ENCODE measurements at places on chromosomes 7 and 10.

DNA sequence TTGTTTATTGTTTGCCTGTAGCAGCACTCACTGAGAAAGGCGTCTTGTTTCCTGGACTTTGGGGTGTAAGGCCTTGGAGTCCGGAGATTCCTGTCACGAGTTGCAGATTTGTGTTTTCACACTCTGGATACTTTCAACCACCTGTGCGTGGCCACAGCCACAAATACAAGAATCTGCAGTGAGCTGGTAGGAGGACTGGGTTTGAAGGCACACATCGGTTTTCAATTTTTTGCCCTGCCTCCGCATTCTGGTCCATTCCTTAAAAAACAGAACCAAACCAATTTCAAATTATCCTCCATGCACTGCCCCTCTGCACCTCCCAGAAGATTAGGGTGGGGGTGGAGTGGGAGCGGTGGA is 619 bp downstream of the EXOC4 start:
- DNase-seq: peak; percentile 11

- peak; percentile 53 for DNase-seq
Observed at GRCh38 chr7:108189733-108190388, 59.7 kb upstream of the LAMB4 start.

DNA sequence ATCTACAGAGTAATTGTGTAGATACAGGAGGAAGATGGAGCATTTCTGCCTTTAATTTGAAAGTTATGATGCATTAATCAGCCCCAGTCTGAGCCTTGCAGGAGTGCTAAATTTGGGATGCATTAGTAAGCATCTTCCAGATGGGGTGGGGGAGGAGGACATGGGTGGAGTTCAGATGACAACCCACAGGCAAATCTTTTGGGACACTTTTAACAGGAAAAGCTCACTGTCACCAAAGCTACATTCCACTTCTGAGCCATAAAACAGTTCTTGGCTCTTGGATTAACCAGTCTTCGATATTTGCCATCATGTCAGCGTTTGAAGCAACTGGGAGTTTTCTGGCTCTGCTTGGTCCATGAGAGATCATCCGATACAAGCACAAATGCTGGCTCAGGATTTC is 121.1 kb downstream of the CXCL12 start:
- DNase-seq: no peak

- DNase-seq: no peak
Observed at GRCh38 chr10:130160775-130161174, 24.6 kb downstream of the GLRX3 start.

GRCh38 chr10:94006591-94007550 is 13.1 kb downstream of the PLCE1 start:
- no peak for DNase-seq

DNA sequence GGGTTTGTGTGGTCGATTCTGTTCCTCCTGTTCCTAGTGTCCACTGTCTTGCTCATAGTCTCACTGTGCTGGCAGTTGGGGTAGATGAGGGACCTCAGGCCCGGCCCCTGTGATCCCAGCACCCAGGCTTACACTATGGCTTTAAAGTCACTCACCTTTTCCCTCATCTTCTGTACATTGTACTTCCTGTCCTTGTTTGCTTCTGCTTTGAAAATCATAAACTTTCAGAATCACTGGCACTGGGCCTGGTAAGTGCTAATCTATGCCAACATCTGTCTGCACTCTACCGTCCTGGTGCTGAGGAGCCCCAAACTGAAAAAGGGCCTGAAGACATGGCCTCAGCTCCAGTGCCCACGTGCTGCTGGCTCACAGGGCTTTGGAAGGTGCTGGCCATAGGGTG is 5.7 kb upstream of the TAS2R60 start:
- no peak for DNase-seq

GRCh38 chr7:70098133-70098561 is 499.9 kb downstream of the AUTS2 start:
- no peak for DNase-seq

DNA sequence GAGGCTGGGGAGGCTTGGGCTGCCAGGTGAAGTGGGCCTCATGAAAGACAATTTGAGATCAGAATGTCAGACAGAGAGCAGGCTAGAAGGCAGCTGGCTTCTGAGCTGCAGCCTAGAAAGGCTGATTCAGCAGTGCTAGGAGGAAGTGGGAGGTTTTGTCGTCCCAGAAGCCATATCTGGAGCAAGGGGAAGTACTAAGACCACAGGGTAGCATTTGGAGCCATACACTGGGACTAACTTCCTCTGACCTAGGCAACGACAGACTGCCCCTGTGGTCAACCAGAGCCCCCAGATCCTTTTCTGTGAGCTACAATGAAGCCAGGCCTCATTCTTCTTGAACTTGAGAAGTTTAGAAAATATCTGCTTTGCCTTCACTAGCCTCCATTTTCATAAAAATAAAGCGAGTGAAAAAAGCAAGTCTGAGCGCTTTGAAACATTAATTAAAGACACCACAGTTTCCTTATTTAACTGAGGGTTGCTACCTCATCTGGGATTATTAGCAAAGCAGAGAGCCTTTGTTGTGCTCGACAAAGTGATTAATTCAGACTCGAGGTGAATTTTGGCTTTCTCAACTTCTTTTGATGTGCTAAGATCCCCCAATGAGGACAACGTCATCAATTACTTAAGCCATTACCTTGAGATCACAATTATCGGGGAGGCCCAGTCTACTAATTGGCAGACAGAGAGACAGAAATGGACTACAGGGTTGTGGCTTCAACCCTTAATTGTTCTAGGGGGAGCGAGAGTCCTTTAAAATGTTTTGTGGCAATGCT is 26.6 kb downstream of the TBXAS1 start:
- DNase-seq: peak; percentile 44

- DNase-seq: no peak
Observed at GRCh38 chr7:64867863-64868440, 35.1 kb upstream of the ZNF273 start.
